NCI-H2107 (cell line): ENCODE measurements at places on chromosomes 3 and 15.

GRCh38 chr3:23648996-23649395 lies 156.8 kb upstream of the UBE2E1 start:
- DNase-seq, result no peak

GRCh38 chr15:72341361-72341760 lies 21.4 kb upstream of the CELF6 start:
- no peak for DNase-seq

GRCh38 chr15:58252586-58253323 lies 114.6 kb downstream of the AQP9 start:
- no peak for DNase-seq

DNA sequence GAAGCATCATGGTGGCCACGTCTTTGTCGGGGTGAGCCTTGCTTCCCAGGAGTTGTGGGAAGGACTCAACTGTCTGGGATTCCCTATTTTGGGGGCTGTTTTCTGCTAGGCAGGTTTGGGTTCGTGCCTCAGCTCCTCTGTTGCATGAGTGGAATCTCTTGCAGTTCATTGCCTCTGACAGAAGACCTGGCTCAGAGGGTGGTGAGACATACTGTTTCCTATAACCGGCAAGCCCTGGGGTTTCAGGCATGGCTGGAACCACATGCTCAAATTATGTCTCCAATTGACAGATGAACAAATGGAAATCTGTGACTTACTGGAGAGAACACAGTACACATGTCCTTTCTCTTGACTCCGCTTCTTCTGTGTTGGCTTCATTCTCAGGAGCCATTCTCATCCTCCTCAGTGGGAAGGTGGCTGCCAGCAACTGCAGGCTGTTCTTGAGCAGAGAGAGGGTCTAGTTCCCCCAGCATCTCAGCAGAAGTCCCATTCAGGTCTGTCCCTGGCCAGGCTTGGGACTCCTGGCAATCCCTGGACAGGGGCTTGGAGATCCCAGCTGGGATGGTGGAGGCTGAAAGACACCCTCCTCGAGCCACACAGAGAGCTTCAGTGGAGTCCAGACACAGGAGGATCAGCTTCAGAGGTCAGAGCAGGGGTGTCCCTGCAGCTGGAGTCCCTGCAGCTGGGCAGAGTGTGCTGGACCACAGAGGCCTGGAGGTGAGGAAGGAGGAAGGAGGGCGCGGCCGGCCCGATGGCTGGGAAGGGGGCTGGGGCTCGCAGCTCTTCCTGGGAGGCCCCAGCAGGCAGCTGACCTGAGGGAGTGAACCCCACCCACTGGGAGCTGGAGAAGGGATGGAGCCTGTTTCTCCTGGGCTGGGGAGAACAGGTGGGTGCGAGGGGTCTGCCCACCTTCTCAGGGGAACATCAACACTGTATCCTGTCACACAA lies 97.6 kb downstream of the LSM3 start:
- DNase-seq, result no peak

- no peak for DNase-seq
Observed at GRCh38 chr15:70156671-70157271, 59.1 kb upstream of the TLE3 start.
